ENCODE measurements at places on chromosomes 13 and 19.

- DNase-seq: no peak
Measured at GRCh38 chr19:34960103-34960805, 3.8 kb downstream of the ZNF792 start.

- peak; percentile 76 for DNase-seq
Measured at GRCh38 chr19:45499196-45500180, 1.2 kb downstream of the PPM1N start.

GRCh38 chr13:27252467-27252866 lies 1.1 kb downstream of the RPL21 start:
- DNase-seq: no peak

DNA sequence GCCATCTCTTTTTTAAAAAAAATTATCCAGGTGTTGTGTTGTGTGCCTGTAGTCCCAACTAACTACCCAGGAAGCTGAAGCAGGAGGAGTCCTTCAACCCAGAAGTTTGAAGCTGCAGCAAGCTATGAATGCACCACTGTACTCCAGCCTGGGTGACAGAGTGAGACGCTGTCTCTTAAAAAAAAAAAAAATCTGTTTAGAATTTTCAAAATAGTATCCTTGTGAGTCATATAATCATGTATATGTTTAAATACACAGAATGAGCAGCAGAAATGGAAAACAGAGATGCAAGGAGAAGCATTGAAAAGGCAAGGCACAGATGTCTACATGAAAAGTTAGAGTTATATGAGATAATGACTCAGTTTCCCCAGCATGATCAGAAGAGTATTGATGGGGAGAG lies 31.2 kb downstream of the SYDE1 start:
- DNase-seq: no peak

- DNase-seq: peak; percentile 33
Measured at GRCh38 chr19:14479975-14480699, 5.0 kb upstream of the PTGER1 start.

DNA sequence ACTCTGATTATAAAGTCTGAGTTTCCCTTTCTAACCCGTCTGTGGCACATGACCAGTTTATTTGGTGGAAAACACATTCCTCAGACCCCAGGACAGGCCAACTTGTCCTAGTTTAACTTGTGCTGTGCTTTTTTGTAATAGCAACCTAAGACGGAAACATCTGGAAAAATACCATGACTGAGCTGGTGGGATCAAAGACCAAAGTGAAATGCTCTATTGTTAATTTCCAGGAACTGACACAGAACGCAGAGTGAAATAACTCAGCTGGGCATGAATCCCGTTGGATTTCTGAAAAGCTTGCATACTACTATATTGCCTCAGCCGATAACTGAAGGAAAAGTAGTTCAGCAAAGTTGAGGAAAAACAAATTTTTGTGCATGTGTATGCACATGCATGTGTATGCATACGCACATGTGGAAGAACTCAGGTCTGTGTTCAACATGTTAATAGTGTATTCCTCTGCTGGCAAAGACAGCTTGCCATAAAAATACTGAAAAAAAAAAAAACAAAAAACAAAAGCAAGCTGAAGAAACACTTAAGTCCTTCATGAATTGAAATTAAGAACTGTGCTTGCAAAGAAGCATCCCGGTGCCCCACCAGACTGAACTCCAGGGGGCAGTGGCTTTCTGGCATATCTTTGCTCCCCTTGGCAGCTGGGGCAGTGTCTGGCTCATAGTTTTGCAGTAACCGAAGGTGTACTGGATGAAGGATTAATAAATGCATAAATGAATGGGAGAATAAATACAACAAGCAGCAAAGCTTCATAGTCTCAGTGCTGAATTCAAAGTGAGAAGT lies 187.8 kb downstream of the LHFPL6 start:
- DNase-seq: no peak

DNA sequence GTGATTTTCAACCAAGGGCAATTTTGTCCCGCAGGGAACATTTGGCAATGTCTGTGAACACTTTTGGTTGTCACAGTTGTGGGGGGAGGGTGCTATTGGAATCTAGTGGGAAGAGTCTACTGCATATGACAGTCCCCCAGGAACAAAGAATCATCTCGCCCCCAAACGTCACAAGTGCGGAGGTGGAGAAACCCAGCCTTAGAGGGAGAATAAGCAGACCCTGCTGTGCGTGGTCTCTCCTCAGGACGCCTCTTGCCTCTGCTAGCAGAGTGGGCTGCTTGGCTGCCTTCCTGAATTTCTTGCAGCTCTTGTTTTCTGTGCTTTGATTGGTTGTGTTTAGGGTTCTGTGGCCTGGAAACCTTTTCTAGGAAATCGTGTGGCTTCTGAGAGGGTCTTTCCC lies 42.5 kb downstream of the NFIX start:
- DNase-seq: no peak

GRCh38 chr19:15149737-15150136 lies 42.5 kb downstream of the SYDE1 start:
- no peak for DNase-seq

GRCh38 chr13:99661791-99662190 lies 160.5 kb downstream of the TM9SF2 start:
- DNase-seq: no peak

GRCh38 chr19:11736696-11737095 lies 2.0 kb downstream of the ZNF823 start:
- DNase-seq: no peak

DNA sequence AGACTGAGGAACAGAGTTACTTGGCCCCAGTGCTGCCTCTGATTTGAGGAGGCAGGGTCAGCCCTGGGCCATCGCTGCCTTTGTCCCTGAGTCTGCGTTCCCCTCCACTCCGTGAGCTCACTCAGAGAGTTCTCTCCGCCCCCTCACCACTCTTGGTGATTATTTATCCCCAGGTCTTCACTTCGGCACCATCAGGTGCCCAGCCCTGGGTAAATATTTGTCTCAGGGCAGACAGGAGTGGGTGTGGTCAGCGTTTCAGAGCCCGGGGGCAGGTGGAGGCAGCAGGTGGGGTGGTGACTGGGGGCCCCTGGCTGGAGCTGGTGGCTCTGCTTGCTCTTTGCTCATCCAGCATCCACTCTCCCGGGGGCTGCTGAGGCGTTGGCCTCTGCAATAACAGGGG lies 20.6 kb downstream of the PPP1R37 start:
- no peak for DNase-seq

- DNase-seq: no peak
Measured at GRCh38 chr13:94020833-94021232, 458.6 kb downstream of the DCT start.

DNA sequence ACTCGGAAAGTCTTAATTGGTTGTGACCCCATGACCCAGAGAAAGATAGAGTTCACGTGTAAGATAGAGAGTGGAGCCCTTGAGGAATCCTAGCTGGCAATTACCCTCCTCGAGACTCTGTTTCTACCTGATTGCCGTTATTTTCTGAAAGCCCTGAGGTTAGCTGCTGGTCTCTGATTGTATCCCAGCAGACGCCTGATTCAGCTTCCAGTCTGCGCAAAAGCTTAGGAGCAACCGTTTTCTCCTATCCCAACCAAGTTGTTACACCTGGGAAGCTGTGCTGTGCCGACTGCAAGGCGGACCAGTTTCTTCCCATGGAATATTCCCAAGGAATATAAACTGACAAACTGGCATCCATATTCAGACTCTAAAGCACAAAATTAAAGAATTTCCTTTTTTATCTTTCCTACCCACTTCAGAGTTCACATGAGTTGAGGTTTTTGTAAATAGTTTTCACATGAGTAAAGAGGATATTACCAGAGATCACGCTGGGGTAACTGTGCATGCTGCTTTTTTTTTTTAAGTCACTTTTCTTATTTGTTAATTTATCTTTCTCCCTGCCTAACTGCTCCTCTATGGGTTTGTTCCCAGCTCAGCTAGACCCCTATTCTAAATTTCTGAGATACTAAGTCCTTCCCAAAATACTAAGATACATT lies 1.5 kb upstream of the TRPC4 start:
- no peak for DNase-seq

- DNase-seq: no peak
Measured at GRCh38 chr19:14728595-14728994, 38.7 kb downstream of the ZNF333 start.

GRCh38 chr19:18439025-18439909 lies 1.3 kb upstream of the ISYNA1 start:
- DNase-seq: no peak

DNA sequence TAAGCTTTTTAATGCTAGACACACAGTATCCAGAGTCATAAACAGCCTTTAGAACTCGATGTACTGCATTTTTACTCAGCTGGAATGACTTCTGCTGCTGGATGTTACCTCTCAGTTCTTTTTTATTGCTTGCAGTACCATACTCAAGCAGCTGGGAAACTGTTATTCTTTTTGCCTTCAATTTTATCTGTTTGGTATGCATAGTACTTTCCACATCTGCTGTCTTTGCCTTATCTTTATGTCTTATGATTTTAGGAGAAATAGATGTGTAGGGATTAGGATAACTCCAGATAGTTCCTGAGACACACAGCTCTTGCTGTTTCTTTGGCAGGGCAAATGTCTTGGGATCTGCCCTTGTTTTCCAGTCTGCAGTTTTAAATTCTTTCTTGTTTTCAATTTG lies 31.5 kb downstream of the TEX30 start:
- no peak for DNase-seq

DNA sequence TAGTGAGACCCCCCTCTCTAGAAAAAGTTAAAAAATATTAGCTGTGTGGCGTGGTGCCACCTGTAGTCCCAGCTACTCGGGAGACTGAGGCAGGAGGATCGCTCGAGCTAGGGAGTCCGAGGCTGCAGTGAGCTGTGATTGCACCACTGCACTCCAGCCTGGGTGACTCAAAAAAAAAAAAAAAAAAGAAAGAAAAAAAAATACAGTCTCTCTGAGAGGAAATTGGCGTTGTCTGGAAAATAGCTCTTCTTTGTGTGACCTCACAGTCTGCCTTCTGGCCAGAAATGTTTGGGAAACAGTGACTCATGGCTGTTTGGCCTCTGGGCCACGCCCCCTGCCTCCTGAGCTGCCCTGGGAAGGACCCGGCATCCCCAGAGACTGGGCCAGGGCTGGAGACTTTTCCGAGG lies 10.7 kb downstream of the MARCHF2 start:
- DNase-seq: no peak

DNA sequence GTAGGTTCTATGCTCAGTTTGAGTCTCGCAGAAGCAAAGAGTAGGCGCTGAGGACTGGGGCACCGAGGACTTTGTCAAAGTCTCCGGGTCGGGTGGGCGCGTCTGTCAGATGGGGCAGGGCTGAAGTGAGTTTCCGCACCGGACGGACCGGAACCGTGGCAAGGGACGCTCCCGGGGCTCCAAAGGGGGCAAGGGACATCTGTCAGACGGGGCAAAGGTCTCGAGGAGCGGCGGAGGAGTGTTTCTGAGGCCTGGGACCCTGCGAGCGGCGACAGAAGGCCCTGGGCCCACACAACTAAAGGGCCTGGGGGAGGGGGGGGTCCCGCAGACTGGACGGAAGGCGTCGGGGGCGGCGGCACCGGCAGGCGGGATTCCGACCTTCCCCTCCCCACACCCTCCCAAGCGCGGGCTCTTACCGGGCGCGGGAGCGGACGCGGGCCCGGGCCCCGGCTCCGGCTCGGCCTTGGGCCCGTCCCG lies 13.3 kb upstream of the AKAP8L start:
- no peak for DNase-seq

DNA sequence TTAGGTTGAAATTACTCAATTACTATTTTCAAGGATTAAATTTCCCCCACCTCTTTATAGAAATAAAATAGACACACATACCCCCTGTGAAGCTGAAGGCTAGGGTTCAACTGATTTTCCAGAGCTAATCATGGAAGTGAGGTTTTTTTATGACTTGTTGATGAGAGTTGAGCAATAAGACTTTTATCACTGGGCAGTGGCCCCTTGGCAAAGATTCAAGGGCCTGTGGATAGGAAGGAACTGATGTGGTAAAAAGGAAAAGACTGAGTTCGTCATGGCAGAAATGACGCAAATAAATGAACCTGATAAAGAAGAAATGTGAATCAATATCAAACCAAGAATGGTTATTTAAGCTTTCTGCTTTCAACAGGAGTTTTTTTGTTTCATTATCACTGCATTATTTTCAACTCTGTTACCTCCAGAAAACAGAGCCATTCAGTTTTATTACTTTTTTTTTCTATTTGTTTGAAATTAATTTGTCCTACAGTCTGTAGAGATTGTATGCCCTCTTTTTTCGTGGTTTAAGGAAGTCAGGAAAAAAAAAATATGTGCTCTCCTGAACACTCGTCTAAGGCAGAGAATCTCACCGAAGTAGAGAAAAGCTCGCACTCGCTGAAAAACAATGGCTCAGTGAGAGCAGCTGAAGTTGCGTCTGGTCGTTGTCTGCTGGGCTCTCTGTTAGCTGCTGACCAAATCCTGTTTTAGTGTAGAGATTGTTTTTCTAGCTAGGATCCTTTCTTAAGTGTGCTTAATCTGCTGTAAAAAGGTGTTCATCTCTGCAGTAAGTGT lies 38.9 kb downstream of the STOML3 start:
- DNase-seq: no peak

- DNase-seq: no peak
Measured at GRCh38 chr19:55481148-55481793, 3.7 kb upstream of the NAT14 start.

- DNase-seq: no peak
Measured at GRCh38 chr13:21579754-21580316, 24.1 kb downstream of the MICU2 start.

DNA sequence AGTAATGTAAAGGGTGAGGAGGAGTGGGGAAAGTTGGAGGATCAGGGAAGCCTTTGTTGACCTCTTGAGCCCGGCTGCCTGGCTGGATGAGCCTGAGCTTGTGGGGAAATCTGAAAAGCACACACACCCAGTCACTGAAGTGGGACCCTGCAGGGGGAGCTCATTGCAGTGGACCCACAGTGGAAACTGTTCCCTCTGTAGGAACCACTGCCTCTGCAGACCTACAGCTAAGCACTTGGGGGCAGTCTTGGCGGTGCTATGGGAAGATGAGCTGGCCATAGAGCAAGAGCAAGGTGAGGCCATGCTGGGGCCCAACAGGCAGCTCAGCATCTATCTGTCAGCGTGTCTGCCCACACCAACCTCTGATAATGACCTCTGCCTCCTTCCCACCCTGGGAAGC lies 294.8 kb downstream of the TSHZ3 start:
- no peak for DNase-seq

GRCh38 chr19:7751157-7751783 lies 3.9 kb upstream of the CD209 start:
- DNase-seq: no peak

DNA sequence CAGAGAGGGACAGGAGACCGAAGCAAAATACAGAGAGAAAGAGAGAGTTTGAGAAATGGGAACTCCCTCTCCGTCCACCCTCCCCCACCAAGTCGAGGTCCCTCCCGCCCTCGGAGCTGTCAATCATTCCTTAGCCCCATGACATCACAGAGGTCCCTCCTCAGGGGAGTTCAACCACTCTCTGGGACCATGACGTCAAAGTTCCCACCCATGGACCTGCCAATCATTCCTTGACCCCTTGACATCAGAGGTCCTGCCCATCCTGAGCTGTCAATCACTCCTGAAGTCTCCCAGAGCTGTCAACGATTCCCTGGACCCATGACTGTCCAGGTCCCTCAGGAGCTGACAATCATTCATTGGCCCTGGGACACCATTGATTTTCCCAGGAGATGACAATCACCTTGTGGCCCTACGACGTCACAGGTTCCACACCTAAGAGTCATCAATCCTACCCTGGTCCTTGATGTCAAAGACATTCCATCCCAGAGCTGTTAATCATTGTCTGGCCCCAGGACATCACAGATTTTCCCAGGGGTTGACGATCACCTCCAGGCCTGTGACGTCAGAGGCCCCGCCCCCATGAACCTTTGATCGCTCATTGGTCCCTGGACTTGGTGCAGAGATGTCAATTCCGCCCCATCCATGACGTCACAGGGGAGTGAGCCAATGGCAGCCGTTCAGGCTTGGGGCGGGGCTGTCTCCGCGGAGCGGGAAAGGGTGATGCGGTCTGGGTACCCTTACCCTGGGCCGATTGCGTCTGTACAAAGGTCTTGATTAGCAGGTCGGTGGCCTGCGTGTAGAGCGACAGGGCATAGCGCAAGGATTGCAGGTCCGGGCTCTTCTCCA lies 61.7 kb downstream of the COLGALT1 start:
- no peak for DNase-seq
